HCT116 (cell line): ENCODE measurements at places on chromosomes 6 and 20. TPM values are rescaled to one million over a fixed set of nuclear protein-coding genes. Genes with fewer than 3 reads are reported as not detected.

RRBP1 gene
- 123 TPM for total RNA-seq

CBLN4 gene
- total RNA-seq = not detected

GRCh38 chr6:134706153-134706552 is 243.7 kb downstream of the ALDH8A1 start:
- no peaks in the 10 kb centered on the region for H3K36me3 ChIP-seq
- H3K27ac ChIP-seq = no peak overlapping the region
- no peak overlapping the region for H3K4me3 ChIP-seq
- peaks cover 7% of the 10 kb centered on the region; the same call in 1 of the 2 replicates for H3K27me3 ChIP-seq

- H3K27me3 ChIP-seq = no peaks in the 10 kb centered on the region
- H3K4me1 ChIP-seq = peaks cover 12% of the 10 kb centered on the region
Measured at GRCh38 chr6:119449331-119450156, 100.0 kb upstream of the MAN1A1 start.

DNA sequence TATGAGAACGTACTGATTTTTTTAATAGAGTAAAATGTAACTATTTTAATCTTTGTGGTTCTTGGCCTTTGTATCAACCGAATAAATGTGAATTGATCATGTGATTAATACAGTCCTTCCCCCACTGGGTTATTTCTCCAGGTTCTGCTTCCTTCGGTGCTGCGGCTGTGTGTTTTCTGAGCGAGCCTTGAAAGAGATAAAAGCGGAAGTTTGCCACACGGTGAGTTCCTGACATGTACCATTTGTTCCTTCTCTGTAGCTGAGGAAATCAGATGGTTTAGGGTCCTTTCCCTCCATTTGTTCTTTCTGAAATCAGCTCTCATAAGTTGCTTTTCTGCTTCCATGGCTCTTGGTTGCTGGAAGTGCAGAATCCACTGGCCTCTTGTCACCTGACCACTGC is 15.5 kb downstream of the RTF2 start:
- H3K4me3 ChIP-seq = no peak overlapping the region
- H3K27me3 ChIP-seq = no peaks in the 10 kb centered on the region
- peaks cover 27% of the 10 kb centered on the region; the same call in 1 of the 2 replicates for H3K36me3 ChIP-seq
- no peak for DNase-seq

TRIM40 gene
- not detected for total RNA-seq

DNA sequence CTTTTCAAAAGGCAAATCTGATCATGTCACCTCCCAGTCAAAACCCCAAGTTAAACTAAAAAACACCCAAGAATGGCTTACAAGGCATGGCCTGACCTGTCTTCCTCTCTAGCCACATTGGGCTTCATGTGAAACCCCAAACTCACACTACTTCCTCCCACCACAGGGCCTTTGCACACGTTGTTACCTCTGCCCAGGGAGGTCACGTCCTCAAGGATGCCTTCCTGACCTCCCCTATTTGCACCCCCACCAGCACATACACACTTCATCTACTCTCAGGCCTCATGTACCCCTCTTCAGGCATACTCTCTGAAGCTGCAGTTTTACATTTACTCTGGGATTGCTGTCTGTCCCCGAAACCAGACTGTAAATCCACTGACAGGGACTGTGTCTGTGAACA is 6.1 kb downstream of the EZR start:
- peak overlapping the region; percentile 92 for H3K27ac ChIP-seq
- DNase-seq = no peak
- peaks cover 34% of the 10 kb centered on the region for H3K36me3 ChIP-seq
- no peaks in the 10 kb centered on the region for H3K27me3 ChIP-seq

DNA sequence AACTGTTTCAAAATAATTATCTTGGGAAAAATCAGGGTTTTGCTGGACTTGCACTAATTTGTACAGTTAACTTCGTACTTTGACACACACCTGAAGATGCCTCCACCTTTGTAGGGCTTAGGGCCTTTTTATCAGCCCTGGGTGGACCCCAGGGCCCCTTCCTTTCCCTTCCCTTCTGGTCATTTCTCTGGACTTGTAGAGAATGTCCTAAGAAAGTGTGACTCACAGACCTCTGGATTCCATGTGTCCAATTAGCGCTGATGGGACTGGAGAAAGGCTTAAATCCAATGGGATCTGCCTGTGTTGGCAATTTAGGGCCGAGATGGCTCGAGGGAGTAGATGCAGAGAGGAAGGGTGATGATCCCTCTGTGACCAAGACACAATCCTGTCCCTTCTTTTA is 9.3 kb downstream of the TRIM15 start:
- H3K36me3 ChIP-seq = no peaks in the 10 kb centered on the region
- H3K4me1 ChIP-seq = no peaks in the 10 kb centered on the region
- no peak for DNase-seq

- no peaks in the 10 kb centered on the region for H3K36me3 ChIP-seq
- H3K27me3 ChIP-seq = no peaks in the 10 kb centered on the region
- no peak overlapping the region for H3K27ac ChIP-seq
- no peak overlapping the region for H3K4me3 ChIP-seq
- H3K4me1 ChIP-seq = peaks cover 3% of the 10 kb centered on the region; the same call in 1 of the 2 replicates
Measured at GRCh38 chr20:5626603-5627002, 123.6 kb upstream of the SHLD1 start.
